Hepatocyte (in vitro differentiated cells): ENCODE measurements at places on chromosomes 12 and 14.

GRCh38 chr14:102776761-102777710 lies at the start of gene TRAF3:
Gene TRAF3, plus strand, starts transcription at chr14:102777449. Its CDS starts 92,753 bp downstream, at chr14:102870202.
- peak; percentile 88 for DNase-seq

DNA sequence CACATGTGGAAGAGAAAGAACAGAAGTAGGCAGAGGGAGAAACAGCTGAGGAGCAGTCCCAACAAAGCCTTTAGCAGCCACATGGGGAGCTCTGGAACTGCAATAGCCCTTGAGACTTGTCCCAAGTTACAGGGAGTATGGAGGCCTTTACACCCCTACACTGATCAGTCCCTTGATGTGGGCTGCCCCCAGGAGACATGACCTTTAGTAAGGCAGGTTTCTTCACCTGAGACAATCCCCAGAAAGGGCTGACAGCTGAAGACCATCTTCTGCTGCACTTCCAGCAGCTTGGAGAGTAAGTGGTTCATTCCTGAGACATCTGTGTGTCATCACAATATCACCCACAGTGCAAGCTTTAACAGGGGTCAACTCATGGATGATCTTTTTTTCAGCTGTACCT lies 8.6 kb upstream of the SNAPC1 start:
- DNase-seq = peak; percentile 10

- DNase-seq = no peak
Observed at GRCh38 chr12:94208622-94208966, 60.2 kb downstream of the PLXNC1 start.

GRCh38 chr12:77160931-77161330 lies 95.6 kb upstream of the E2F7 start:
- DNase-seq = no peak

GRCh38 chr14:91065266-91065665 lies 4.8 kb upstream of the RPS6KA5 start:
- DNase-seq = no peak

DNA sequence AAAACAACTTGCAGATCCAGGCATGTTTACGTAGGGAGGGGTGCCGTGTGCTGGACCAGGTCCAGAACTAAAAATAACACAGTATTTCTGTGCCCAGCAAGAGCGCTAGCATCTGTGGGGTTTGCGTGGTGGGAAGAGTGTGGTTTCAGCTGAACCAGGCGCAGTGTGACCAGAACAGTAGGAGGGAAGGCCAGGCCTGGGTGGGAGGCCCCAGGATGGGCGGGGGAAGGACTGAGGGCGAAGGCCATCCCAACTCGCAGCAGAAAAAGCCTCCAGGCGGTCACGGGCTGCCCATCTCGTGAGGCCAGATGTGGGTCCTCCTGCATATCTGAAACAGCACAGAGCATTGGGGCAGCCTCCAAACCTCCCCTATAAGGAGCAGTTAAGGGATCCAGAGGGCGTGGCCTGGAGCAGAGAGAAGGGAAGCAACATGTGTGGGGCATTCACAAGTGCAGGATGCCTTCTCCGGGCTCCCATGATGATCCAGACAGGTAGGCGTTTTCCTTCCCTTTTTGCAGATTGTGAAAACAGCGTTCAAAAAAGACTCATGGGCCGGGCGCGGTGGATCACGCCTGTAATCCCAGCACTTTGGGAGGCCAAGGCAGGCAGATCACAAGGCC lies 17.8 kb upstream of the CD9 start:
- DNase-seq = peak; percentile 78

DNA sequence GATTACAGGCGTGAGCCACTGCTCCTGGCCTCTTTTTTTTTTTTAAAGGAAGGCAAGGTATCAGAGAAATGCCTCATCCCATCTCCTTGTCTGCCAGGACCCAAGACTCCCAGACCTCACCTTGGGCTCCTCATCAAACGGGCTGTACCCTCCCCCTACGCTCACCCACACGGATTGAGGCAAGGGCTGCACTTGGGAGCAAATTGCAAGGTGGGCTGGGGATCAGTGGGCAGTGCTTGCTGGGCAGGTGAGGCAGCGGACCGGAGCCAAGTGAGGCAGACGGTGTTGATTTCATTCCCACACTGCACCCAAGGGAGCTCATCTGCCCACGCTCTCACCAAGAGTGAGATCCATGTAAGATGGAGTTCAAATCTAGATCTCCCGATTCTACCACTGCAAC lies 41.0 kb upstream of the DICER1 start:
- no peak for DNase-seq

DNA sequence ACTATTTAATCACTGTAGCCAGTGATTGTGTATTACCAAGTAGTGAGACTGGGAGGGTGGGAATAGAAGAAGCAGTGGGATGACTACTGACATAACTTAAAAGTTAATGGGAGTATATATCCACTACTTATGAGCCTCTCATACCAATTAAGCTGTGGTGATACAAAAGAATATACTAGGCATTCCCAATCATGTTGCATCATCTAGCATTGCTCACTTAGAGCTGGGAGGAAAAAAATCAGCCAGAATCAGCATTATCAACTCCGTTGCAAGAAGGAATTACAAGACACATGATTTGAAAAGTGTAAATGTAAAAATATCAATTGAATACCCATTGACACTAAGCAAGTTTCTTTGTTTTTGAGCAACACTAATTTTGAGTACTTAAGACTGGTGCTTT lies 745 bp upstream of the PPP1R36 start:
- DNase-seq = no peak

DNA sequence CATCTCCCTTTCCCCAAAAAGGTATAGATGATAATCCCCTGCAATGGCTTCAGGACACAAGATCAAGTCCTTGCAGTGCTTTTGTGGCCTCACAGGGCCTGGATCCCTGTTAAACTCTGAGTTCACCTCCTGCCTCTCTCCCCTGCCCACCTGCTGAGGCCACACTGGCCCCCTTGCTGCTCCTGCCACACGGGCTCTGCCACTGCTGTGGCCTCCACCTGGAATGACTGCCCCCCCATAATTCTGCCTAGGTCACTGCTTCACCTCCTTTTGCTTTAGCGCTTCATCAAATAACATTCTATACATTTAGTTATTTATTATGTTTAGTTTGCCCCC lies 653 bp upstream of the IFI27 start:
- DNase-seq = no peak

GRCh38 chr12:88433997-88434703 lies 146.1 kb downstream of the KITLG start:
- DNase-seq = no peak

- DNase-seq = peak; percentile 73
Observed at GRCh38 chr12:52442600-52443061, 8.5 kb upstream of the KRT75 start.

DNA sequence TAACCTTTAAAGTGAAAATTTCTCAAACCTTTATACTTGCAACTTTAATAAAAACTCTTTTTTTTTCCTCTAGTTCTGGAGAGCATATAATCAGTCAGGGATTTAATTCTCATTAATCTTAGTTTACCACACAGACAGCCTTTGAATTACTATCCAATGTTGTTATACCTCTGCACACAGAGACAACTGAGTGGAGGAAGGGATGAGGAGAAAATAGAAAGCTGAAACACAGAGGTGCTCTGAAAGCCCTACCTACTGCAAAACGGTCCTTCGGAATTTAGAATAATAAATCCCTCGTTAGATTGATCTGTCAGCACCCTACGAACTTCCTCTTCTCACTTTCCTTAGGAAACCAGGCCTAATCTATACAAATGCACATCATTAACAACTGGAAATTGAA lies 122.1 kb downstream of the STXBP6 start:
- no peak for DNase-seq

- DNase-seq = no peak
Observed at GRCh38 chr12:40566271-40566670, 126.0 kb upstream of the CNTN1 start.

- DNase-seq = no peak
Observed at GRCh38 chr12:88400302-88400701, 180.0 kb downstream of the KITLG start.

DNA sequence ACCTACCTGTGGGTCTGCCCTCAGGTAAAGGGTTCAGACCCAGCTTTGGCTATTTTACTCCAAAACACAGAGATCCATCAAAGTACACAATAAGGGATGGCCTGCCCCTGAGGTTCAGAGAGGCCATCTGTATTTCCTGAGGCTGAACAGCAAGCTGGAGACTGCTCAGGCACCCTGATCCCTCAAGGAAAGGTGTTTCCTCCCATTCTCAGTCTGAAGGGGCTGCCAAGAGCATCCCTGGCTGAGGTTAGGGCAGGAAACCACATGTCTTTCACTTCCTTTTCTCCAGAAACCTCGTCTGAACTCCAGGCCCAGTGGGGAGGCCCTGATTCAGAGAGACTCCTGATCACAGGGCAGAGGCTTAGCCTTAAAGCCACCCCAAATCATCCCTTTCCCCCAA lies 1.5 kb downstream of the RILPL1 start:
- no peak for DNase-seq

DNA sequence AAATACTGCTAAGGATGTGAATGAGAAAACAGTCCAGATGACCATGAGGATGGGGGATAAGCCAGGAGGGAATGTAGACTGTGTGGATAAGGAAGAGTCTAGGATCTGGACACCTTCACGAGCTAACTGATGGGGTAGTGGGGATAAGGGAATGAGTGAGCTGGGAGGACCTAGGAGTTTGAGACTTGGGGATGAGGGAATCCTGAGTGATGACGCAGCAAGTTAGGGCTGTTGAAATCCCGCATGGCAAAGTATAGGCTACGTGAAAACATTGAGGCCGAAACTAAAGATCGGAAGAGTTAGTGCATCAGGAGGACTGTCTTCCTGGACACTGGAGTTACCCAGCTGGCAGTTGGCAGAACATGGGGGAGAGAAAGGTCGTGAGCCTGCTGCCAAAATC lies 129.2 kb upstream of the EEA1 start:
- DNase-seq = no peak

GRCh38 chr14:58718226-58719205 lies 80.8 kb downstream of the DACT1 start:
- DNase-seq = no peak

- no peak for DNase-seq
Observed at GRCh38 chr12:70551731-70552130, 85.5 kb downstream of the PTPRB start.

GRCh38 chr14:25484235-25484634 lies 434.3 kb upstream of the STXBP6 start:
- DNase-seq = no peak

DNA sequence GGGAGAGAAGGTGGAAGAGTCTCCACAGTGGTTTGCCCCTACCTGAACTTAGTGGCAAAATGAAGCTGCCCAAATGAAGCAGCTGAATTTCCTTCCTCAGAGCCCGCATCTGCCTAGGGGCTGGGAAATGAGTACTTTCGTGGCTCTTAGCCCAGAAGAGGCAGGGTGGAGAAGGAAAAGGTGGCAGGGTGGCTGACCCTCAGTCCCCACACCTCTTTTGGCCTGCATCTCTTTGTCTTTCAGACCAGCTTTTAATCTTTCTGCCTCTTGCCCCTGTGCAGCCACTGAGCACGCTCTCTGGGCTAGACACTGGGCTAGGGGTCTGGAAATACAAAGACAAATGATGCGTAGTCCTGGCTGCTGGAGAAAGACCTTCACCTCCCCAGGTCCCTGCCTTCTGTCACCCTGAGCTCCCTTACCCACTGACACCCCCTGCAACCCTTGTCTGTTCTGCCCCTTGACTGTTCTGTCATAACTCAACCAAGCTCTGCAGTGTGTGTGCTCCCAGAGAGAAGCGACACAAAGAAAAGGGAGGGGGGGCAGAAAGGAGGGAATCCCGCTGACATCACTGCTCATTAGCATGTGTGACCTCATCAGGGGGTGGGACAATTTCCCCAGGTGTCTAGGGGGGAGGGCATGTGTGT lies 371 bp upstream of the REM2 start:
- DNase-seq = peak; percentile 90

GRCh38 chr14:71460091-71460490 lies 472.1 kb upstream of the RGS6 start:
- DNase-seq = no peak

GRCh38 chr14:72546344-72547016 lies 347.4 kb downstream of the DPF3 start:
- no peak for DNase-seq

GRCh38 chr14:82447586-82447985 lies 913.9 kb upstream of the SEL1L start:
- DNase-seq = no peak

- DNase-seq = no peak
Observed at GRCh38 chr14:59037620-59038019, 150.8 kb upstream of the DAAM1 start.

DNA sequence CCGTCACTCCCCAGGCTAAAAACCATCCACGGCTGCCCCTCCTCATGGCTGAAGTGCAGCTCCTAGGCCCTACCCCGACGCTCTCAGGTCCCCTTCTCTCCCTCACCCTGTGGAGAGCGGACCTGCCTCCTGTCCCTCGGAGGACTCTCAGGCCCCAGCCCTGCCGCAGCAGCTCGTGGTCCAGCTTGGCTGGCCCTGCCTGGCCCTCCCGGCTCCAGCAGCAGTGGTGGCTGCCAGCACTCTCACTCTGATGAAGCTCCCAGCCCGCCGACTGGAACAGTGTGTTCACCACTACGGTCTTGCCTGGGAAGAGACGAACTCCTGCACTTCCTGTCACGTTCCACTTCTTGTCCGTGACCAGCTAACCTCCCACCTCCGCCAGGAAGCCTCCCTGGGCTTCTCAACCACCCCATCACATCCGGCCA lies 11.1 kb downstream of the BAG5 start:
- no peak for DNase-seq

DNA sequence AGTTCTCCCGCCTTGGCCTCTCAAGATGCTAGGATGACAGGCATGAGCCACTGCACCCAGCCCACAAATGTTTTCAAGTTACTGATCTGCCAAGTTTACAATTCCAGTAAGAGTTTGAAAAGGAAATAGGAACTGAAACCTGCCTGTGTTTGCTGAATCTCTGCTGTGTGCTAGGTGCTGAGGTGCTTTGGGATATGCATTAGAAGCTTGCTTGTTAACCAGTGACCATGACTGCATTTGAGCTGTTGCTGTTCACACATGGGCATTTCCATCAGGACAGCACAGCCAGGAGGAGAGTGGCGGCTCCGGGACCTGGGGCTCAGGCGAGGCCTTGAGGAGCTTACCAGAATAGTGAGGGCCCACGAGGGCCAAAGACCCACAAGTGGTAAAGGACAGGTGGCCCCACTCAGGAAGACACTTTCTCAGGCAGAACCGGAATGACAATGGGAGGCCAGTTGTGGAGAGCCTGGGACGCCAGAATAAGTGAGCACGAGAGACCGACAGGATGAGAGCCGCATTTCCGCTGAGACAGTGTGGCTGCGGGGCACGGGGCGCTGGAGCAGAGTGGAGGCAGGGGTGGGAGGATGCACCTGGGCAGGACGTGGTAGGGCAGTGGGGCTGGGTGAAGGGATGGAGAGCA lies 54.5 kb upstream of the MMP17 start:
- no peak for DNase-seq

GRCh38 chr12:52531566-52532300 lies 11.5 kb upstream of the KRT5 start:
- DNase-seq = no peak
